HT-29 (cell line): ENCODE measurements at places on chromosomes 3 and 15.

DNA sequence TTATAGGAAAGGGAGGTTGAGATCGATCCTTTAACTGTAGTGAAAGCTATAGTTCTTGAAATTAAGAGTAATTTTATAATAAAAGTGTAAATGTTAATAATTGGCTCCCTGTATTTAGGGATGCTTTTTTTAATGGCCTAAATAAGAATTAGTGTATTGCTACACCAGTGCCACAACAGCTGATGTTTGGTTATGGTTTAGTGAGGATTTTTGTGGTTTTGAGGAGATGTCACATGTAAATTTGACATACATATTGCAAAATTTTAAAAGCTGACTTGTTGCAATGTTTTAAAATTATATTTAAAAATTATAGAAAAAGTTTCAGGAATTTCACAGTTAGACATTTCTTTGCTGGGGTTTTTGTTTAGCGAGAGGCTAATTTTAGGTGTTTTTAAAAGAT lies 3.9 kb downstream of the TSC22D2 start:
- no peak for DNase-seq

DNA sequence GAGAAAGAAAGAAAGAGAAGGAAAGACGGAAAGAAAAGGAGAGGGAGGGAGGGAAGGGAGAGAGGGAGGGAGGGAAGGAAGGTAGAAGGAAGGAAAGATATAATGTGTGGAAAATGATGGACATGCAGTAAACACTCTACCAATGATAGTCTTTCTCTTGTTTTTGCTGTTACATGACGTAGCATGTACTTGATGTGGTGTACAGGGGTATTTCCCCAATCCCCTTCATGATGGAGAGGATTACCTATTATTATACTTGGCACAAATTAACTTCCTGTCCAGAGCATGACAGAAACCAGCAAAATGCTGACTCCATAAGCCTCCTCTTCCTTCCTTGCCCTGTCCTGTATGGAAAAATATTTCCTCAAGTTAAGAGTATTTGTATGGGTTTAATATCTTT lies 124.4 kb downstream of the B3GALNT1 start:
- DNase-seq: no peak

- DNase-seq: no peak
Observed at GRCh38 chr15:94130504-94130903, 100.9 kb upstream of the MCTP2 start.

DNA sequence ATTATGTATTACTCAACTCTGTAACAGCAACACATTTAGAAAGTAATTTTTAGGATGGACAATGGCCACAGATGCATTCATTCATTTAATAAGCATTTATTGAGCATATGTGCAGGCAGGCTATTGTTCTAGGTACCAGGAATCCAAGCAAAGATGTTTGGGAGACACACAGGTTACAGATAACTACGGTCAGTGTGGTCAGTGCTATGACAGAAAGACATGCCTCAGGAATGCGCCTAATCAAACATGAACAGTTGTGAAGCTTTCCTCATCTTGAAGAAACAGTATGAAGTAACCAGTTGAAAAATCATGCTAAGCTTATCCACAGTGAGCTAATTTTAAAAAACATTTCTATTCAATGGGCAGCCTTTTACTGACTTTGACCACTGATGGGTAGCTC lies 155.4 kb upstream of the CCDC54 start:
- DNase-seq: no peak

- DNase-seq: no peak
Observed at GRCh38 chr15:40838756-40839155, 5.1 kb upstream of the SPINT1 start.

DNA sequence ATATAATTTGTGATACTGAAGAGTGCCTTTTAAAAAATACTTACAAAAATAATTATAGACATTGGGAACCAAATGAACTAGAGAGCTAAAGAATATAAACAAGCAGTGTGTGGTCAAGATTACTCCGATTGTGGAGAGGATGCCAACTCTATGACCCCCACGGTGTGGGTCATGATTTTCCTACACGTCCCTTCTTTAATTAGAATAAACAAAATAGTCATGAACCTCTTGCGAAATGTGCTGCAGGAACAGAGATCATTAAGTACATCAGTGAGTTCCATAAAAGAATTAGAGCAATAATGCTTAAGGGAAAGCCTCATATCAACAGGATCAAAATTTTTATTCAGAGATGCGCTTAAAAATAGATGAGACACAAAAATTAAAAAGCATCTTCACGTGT lies 476.6 kb upstream of the ROBO1 start:
- DNase-seq: no peak

GRCh38 chr3:78706906-78707523 lies 1060.8 kb downstream of the ROBO1 start:
- DNase-seq: no peak

DNA sequence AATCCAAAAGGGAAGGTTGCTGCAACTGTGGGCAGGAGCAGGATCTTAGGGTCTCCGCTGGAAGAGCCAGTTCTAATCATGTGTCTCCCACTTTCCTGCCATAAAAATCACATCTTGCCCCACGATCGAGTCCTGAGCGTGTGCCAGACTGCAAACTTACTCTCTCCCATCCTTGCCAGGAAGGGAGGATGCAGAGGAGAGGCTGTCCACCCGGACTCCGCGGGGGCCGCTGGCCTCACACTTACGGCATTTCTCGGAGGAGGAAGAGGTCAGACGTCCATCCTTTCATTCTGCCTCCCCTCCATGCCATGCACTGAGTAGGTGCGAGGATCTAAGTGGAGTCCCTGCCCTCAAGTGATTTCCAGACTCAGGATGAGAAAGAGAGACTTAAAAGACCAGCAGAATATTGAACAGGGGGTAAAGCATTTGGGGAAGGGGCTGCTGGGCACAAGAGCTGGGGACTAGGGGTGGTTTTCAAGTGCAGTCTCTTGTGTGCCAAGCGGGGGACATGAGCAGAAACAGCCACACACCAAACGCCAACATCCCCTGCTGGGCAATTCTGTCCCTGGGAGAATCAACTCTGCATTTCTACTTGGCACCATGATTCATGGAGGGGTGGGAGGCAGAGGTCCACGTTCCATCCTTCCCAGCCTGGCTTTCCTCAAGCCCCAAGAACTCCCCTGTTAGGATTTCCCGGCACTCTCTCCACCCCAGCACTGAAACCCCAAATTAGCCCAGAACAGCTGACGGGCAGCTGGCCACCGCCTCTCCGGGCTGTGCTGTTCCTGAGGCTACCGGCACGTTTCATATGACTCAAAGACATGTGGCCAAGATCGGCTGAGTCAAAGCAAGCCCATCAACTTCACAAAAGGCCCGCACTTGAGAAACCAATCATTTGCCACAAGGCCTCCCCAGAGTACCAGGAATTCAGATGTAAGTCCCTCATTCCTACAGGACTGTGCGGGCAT lies 11.6 kb downstream of the OXTR start:
- DNase-seq: no peak

GRCh38 chr3:105653166-105653565 lies 215.6 kb downstream of the CBLB start:
- DNase-seq: no peak

- DNase-seq: no peak
Observed at GRCh38 chr3:117243657-117244056, 534.1 kb downstream of the TUSC7 start.

GRCh38 chr15:78389738-78390137 lies 48.3 kb upstream of the IREB2 start:
- no peak for DNase-seq

- no peak for DNase-seq
Observed at GRCh38 chr15:43251871-43252250, 14.9 kb downstream of the TGM5 start.

DNA sequence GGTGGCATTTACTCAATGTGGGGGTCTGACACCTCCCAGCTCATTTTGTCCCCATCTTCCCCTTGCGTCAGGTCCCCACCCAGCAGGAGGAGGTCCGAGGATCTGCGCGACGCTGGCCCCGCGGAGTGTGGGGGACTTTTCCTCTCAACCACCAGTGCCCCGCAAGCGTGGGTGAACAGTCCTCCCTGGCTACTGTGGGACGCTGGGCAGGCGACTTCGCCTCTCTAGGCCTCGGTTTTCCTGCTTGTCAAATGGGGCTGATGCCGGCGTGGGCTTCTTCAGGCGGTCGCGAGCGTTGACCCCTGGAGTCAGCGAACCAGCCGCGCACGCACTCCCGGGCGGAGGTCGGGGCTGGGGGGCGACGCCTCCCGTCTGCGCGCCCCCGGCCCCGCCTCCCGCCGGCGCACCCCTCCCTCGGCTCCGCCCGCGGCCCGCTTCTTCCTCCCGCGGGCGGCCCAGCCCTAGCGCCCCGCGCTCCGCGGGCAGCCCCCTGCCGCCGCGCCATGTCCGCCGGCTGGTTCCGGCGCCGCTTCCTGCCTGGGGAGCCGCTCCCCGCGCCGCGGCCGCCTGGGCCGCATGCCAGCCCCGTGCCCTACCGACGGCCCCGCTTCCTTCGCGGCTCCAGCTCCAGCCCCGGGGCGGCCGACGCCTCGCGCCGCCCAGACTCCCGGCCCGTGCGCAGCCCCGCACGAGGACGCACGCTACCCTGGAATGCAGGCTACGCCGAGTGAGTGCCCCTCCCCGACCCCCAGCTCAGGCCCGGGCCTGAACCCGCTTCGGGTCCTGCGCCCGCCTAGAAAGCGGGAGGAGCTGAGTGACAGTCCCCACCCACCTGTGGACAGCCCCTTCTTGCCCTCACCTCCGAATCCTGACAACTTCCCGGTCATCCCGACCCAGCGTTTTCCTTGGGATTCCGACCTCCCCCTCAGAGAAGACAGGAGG lies at the start of gene PPM1M:
Gene PPM1M (plus strand): TSS at position 438 of the 942 bp plus-strand sequence. CDS start 66 bp downstream, at position 504.
- peak; percentile 12 for DNase-seq

DNA sequence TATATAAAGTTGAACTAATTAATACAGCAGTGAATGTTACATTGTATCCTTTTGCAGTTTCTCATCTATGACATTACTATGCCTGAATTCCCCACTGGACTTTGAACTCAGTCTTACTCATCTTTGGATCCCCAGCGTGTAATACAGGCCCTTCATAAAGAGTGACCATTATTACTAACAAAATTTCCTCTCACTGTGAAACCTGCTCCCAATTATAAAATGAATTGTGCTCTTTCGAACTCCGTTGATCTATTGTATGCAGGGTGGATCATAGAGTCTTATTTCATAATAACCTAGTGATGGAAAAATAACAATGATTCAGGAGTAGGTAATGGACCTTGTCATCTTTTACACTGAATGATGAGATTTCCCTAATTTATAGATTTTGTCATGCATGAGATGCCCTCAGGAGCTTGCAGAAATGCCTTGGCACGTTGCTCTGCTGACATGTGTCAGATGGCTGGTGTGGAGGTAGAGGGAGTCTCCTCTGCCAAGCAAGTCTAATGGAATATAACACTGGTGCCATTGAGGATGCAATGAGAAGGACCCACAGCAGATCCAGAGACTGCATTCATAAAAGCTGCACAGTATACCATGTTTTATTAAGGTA lies 25.5 kb downstream of the B3GNT5 start:
- DNase-seq: no peak

GRCh38 chr3:136642711-136643110 lies 109.5 kb downstream of the STAG1 start:
- no peak for DNase-seq

- DNase-seq: no peak
Observed at GRCh38 chr15:49918121-49918520, 200.9 kb downstream of the ATP8B4 start.

GRCh38 chr3:143600756-143601718 lies 247.2 kb downstream of the SLC9A9 start:
- no peak for DNase-seq

DNA sequence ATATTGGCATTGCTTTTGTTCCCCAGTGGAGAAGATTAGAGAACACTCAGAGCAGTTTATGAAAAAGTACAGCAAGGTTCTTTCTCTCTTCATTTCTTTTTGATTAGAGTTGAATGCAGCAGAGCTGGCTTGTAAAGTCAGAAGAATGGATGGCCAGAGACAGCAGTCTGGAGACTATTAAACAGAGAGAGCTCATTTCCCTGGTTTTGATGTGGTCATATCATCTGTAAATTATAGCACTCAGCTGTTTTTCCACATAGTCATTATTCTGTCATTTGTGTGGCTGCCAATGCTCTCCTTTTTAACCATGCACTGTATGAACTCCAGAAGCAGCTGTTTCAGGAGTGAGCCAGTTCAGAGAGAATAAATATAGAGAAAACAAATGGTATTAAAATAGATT lies 177.4 kb upstream of the CRBN start:
- DNase-seq: no peak

DNA sequence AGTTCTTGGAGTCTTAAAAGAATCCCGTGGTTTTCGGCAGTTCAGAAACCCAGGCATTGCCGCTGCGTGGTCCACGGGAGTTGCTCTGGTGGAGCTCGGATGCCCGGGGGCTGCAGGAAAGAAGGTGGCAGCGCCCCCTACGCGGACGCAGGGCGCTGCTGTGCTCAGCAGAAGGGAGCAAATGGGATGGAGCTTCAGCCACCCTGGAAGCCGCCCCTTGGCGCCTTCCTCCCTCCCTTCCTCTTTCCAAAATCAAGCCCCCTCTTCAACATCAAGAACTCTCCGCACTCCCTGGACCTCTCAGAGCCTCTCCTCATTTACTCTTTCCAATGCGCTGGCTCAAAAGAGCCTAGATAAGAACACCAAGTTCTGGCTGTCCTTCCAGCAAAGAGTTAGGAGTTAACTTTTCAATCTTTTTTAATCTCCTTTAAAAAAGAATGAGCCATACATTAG lies 880 bp upstream of the CHRNA7 start:
- DNase-seq: peak; percentile 16

DNA sequence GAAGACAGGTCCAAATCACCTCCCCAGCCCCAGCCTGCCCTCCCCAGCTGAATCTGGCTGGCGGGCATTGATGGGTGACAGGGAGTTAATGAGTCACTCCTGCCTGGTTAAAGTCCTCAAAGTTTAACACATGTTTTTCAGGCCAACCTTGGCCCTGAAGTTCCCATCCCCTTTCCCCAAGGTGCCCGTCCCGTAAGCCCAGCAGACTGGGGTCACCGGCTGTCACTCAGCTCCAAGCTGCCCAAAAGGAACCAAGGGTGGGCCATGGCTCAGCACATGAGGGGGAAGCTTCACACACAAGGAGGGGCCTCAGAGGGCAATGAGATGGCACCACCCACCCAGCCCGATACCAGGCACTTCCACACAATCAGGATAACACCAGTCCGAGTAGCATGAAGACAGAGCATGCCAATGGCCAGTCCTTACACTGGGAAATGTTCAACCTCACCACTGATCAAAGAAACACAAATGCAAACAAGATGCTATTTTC lies 10.2 kb upstream of the KLF15 start:
- no peak for DNase-seq

GRCh38 chr3:80580146-80580545 lies 812.3 kb upstream of the ROBO1 start:
- no peak for DNase-seq
